ENCODE measurements at places on chromosomes 1 and 21.

DNA sequence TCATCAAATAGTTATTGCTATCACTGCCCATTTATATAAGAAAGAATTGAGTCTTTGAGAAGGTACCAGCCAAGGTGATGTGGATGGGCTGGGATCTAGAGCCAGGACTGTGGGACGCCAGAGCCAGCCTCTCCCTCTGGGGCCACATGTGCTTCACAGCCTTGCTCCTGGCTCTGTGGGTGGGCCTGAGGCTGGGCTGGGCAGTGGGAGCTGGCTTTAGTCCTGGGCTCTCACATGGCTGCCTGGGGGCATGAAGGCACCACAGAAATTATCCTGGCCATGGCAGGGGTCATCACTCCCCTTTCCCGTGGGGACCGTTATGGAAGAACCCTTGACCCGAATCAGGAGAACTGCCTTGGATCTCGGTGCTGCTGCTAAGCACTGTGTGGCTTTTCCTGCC lies 203.1 kb downstream of the TRABD2B start:
- DNase-seq: no peak

DNA sequence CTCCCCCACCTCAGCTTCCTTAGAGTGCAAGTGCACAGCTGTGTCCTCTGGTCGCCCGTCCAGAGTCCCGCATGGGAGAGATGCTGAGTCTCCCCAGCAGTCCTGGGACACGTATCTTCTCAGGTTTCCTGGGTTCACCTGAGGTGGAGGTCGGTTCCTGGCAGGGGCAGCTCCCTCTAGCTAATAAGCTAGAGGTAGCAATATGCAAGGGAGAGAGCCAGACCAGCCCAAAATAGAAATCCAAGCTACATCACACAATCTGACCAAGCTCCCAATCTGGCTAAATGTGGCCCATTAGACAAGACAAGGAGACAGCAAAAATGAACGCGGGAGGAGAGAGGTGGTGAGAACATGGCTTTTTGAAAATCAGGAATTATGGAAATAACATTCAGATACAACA lies 30.9 kb upstream of the CADM3 start:
- no peak for DNase-seq

DNA sequence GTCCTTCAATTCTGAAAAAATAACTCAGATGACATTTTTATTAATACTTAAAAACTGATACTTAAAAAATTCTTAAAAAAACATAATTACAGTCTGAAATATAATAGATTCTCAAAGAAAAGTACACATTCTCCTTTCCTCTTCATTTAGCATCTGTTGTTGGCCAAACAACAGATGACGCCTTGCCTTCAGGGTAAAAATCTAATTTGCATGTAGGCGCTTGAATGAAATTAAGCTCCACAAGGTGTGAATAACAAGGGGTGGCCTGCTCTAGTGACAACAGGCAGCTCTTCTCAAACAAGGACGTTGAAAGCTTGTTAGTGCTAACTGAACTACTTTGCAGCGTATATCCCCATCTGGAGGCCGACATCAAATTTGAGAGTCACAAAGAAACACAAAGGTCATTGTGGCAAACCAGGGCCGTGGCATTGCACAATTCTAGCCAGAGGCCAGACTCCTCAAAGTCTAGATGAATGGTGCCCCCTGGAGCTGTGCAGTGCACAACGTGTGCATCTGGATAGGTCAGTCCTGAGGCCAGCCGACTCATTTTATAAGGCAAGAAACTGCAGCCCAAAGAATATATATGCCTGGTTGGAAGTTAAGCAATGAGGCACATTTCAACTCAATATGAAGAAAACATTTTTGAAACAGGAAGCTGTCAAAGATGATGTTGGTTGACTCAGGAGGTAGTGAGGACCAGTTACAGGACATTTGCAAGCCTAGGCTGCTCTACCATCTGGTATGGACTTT lies 459.2 kb upstream of the RUNX1 start:
- peak; percentile 81 for DNase-seq

GRCh38 chr1:226754793-226755533 lies 15.9 kb upstream of the ITPKB start:
- no peak for DNase-seq
